ENCODE measurements at places on chromosomes 5 and 9.

DNA sequence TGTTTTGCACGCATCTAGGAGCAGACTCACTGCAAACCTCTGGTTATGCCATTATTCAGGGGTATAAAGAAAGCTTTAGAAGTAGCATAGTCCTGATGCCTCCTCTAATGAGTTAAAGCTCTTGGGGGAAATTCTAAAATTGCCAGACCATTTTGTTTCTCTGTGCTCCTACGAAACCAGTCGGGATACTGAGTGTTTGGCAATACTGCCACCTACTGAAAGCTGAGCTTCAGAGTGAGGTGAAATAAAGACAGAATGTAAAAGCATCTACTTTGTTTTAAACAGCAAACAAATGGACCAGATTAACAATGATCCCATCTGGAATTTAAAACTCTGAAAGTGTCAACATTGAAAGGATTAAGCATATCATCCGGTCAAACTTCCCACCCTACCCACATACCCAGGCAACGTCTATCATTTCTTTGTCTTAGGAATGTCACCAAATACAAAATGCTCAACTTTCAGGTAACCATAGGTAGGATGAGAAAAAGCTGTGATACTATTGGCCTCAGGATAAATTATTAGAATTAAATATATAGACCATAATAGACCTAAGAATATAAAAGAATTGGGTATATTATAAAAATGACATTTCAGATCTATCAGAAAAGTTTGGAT lies 77.8 kb upstream of the SHISAL2B start:
- DNase-seq = no peak

GRCh38 chr9:100455470-100455869 lies 17.5 kb upstream of the TMEFF1 start:
- DNase-seq = no peak

GRCh38 chr5:107092695-107093094 lies 578.0 kb downstream of the EFNA5 start:
- no peak for DNase-seq

- no peak for DNase-seq
These were observed 68.8 kb upstream of the NTRK2 start for GRCh38 chr9:84600739-84601138.

- no peak for DNase-seq
These were observed 631 bp downstream of the B4GALT7 start for GRCh38 chr5:177600508-177601018.
